ENCODE measurements at places on chromosomes 2 and 18.
A peak's percentile ranks its signal among the peaks of the same experiment; 100 is the strongest.

DNA sequence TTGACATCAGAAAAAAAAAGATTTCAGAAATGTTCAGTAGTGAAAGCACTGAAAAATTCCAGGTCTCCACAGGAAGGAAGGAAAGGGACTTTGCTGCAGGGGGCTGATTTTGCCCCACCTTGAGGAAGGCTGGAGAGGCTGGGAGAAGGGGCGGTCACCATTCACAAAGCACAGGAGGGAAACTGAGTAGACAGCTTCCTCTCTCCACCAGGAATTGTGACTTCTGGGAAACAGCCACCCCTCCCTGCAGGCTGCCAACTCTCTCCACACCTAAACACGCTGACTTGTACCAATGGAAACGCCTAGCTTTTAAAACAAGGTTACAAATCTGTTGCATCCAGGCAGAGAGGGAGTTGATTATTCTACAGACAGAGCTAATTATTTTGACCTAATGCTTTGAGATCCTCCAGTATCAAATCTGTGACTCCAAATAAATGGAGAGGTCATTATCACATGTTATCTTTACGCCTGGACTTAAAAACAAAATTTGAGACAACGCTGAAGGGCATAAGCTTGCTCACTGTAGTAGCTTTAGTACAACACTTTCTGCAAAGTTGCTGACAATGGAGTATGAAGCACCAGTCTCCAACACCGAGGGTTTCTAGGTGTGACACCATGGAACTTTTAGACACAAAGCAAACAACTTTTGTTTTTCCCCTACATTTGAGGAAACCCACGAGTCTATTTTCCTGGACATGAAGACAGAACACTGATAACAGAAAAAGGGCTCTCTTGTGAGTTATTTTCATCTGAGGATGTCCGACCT, 42.7 kb downstream of the EPHA4 start:
- no peak for DNase-seq

GRCh38 chr2:85635011-85635410, 19.0 kb downstream of the USP39 start:
- DNase-seq, result no peak

DNA sequence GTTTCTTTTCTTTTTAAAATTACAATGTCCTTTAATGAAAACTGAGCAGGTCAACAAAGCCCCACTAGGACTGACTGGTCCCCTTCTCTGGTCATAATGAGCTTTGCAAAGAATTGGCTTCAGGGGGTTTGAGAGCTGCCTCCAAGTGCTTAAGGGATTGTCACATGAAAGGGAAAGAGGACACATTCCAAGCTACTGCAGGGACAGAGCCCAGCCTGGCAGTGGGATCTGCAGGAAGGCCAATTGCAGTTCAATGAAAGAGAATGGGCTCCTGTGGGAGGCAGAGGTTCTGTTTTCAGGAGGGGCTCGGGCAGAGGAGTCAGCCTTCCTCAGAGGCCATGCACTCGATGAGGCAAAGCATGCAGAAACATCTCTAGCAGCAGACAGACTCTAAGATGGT, 84.1 kb upstream of the ACKR3 start:
- no peak for DNase-seq

- DNase-seq, result no peak
These were observed 141.1 kb downstream of the MBD5 start for GRCh38 chr2:148161909-148162435.

DNA sequence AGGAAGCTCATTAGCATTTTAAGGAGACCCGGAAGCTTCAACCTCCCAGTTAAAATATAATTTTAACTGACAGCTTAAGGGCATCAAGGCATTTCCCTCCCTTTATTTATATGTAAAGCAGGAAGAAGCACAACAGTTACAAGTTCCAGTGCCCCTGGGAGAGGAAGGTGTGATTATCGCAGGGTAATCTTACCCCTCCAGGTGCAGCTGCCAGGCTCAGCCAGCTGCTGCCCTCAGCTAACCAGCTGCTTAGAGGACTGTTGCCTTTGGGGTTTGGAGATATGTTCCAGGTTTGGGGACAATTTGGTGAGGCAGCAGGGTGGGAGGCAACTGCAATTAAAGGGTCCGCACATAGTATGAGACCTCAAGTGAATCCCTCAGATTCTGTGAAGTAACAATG, 55.3 kb upstream of the SETBP1 start:
- DNase-seq, result no peak

DNA sequence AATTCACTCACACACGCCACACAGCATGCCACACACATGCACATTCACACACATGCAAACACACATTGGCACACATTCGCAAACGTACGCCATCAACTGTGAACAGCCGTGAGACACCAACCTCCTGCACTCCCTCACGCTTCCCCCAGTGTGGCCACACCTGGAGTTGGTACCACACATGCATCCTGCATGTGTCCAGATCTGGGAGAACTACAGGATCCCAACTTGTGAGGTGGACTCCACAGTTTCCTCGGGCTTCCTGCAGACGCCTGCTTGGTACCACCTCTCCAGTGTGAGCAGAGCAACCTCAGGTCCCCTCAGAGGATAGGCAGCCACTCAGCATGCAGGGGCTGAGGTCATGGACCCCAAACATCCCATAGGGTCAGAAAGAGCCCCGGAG, 239.0 kb downstream of the EIPR1 start:
- DNase-seq, result no peak

DNA sequence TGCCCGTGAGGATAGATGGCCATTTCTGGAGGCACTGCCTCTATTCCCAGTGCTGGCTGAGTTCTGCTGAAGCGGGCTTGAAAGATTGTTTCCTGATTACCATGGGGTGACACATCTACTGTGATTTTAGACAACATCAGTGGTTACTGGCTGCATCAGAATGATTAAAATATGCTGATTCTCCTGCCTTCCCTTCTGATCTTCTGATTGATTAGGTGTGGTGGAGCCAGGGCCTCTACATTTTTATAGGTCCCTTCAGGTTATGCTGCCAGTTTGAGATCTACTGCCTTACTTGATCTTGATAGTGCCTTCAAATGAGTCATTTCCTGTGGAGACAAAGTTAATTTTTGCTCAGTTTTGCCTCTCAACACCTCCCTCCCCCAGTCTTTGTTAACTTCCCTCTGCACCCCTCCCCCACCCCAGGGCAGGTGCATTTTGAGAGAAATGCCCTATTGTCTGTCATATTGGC, 31.6 kb upstream of the SNORC start:
- DNase-seq, result peak; percentile 34

DNA sequence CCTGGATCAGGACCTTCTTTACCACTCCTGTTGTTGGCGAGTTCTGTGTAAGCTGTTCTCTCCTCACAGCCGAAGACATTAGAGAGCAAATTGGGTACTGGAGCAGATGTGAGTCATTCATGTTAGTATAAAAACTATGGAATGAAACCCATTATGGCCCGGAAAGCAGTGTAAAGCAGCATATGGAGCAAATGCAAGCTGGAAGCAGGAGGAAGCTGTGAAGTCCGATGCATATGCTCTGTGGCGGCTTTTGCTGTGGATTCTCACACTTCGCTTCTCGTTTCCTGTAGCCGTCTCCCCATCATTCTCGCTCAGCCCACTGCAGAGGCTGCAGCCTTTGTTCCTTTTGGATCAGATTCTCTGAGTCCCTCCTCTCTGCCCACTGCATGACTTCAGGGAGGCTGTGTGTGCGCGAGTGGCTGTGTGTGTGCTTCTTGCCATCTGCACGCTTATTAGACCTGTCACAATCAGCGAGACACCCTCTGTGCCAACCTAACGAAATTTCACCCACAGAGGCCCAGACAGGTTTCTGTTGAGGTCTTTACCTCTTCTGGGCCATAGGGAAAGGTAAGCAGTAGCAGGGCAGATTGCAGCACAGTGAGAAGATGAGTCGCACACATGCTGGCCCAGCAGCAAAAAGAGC, 3.3 kb upstream of the GALNT14 start:
- no peak for DNase-seq

DNA sequence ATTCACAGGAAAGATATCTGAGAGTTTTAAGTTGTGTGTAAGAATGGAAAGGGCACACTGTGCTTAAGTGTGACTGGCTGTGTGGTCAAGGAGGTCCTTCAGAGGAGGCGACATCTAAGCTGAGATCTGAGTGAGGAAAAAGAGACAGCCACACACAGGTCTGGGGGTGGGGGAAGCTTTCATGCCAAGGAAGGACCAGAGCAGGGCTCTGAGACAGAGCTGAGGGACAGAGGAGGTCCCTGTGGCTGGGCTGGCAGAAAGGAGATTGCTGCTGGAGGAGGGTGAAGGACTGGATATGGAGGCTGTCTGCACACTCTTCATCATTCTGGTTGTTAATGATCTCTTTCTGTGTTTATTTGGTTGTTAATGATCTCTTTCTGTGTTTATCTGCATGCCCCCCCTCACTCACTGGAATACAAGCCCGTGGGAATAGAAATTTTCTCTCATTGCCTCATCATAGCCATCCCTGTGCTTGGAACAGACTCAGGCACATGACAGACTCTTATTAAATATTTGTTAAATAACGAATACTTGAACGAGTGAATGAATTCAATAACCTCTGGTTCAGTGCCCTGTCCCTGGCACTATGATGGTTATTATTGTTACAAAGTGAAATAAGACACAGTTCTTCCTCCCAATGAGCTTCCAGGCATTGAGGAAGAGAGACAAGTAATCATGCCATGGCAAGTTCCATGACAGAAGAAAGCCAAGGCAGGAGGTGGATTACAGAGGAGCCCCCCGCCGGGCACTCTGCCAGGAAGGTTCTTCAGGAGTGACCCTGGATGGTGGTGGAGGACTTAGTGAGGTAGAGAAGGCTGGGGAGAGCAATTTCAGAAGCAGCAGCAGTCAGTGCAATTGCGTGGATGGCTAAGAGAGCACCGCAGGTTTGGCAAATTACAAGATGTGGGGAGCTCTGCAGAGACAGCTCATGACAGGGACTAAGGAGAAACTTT, 399.4 kb upstream of the HS6ST1 start:
- DNase-seq, result no peak

GRCh38 chr2:27448381-27448780, 6.2 kb downstream of the KRTCAP3 start:
- DNase-seq, result no peak

DNA sequence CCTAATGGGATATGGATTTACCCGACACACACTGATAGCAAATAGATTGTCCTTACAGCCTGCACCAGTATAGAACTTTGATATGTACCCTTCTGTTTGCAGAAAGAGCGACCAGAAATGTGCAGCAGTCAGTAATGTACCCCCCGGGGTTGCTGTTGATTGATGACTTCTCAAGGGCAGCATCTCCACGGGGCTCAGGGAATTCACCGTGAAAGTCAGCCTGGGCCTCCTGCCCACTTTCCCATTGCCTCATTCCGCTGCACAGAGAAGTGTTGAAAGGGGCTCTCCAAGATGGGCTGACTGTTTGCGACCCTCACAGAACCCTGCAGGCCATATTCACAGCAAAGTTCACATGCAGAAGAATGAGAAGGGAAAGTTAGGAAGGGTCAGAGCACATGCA, 241.3 kb downstream of the PRKCE start:
- DNase-seq, result no peak

DNA sequence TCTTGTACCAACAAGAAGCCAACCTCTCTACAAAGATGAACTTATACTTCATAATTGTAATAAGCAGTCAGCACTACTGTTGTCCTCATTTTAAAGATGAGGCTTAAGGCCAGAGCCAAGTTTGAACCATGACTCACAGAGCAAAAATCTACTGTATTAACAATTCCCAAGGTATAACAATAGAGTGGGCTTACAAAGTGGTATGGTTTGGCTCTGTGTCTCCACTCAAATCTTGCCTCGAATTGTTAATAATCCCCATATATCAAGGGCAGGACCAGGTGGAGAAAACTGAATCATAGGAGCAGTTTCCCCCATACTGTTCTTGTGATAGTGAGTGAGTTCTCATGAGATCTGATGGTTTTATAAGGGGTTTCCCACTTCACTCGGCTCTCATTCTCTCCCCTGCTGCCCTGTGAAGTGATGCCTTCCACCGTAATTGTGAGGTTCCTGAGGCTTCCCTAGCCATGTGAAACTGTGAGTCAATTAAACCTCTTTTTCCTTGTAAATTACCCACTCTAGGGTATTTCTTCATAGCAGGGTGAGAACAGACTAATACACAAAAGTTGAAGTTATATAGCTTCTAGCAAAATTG, 19.5 kb downstream of the MRPL44 start:
- DNase-seq, result no peak

DNA sequence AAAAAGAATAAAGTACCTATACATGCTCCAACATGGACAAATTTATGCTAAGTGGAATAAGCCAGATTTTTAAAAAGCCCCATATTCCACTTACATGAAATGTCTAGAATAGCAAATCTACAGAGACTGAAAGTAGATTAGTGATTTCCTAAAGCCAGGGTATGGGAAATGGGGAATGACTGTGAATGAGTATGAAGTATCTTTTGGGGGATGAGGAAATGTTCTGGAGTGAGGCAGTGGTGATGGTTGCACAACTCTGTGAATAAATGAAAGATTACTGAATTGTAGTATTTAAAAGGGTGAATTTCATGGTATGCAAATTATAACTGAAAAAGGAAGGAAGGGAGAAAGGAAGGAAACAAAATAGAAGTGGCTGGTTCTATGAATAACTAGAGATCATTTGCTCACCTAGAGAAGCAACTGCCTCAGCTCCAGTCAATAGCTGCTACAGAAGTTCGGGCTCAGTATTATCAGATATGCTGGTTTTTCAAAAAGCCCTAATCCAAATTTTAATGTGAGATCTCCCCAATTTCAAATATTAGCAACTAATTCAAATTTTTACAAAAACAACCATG, 39.3 kb downstream of the MAP3K2 start:
- DNase-seq, result no peak

DNA sequence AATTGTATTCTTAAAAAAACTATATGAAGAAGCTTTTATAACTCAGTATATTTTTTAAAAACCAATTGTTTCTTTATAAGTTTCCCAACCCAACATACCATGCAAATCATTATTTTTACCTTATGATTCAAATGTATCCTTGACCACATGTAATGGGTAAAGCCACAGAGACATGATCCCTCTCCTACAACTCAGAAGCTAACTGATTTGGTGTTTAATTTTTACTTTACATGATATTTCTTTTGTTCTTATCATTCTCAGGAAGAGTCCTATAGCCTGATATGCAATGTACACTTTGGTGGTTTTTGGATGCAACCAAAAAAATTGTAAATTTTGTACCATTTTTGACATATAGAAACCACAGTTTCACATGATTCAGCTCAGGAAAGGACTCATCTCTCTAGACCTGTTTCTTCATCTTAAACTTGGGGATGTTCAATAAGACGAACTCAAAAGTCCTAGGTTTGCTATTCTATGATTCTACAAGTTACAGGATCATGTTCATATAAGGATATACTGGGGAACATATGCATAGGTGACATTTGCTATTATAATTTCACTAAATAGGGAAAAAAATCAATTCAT, 85.2 kb upstream of the RBBP8 start:
- DNase-seq, result no peak

DNA sequence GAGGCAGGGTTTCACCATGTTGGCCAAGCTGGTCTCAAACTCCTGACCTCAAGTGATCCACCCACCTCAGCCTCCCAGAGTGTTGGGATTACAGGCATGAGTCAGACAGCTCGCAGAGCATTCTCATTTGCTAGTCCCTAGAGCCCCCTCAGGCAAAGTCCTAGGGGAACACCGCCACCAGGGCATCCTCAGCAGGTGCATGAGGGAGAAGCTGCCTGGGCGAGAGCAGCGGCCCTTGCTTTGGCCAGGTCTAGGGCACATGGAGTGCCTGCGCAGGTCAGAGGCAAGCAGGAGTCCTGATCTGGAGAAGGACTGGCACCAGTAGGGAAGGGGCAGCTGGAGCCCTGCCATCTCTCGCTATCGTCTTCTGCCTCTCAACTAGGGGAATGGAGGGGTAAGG, 32.4 kb downstream of the NGEF start:
- DNase-seq, result no peak

- DNase-seq, result no peak
These were observed 60.0 kb downstream of the MAPK4 start for GRCh38 chr18:50619861-50620275.
